ENCODE measurements at places on chromosomes 1 and 21.

DNA sequence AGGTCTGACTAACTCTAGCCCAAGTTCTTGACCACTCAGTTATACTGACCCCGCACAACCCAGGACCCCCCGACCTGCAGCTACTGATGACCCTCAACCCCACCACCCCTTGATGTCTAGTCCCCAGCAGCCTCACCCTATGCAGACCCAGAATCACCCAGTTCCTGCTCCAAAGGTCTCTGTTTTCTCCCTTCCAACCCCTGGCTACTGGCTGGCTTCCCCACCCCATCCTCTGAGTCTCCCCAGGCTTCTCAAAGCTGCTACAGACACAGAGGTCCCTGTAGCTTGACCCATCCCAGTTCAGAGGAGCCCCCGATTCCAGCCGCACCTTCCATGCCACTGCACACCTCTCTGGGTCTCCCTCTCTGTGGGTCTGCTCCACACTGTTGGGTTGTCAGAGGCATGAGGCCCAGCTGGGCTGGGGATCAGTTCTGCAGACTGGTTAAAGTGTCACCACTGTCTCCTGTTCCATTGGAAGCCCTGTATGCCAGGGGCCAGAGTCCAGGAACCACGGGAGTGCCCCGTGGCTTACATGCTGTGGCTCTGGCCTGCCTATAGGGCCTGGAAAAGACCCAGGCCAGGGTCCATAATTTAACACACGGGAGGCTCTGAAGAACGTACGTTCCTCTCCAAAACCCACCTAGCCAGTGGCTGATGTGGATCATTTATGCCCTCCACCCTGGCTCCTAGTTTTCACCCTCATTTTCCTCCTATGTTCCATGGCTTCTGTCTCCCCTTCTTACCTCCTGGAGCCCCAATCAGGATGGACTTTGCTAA is 497 bp downstream of the PKLR start:
- DNase-seq = no peak

GRCh38 chr1:78088015-78088414 is 42.2 kb downstream of the GIPC2 start:
- DNase-seq = no peak

DNA sequence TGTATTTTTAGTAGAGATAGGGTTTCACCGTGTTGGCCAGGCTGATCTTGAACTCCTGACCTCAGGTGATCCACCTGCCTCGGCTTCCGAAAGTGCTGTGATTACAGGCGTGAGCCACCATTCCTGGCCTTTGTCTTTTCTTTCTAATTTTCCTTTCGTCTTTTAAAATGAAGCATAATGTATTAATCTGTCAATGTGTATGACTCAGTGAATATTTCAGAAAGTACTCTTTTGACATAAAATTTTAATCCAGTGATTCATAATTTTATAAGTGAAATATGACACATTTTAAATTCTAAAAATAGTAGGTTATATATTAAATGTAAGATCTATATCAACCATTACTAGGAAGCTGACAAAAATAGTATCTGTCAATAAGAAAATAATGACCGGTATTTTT is 1059.0 kb upstream of the PRMT6 start:
- DNase-seq = no peak

DNA sequence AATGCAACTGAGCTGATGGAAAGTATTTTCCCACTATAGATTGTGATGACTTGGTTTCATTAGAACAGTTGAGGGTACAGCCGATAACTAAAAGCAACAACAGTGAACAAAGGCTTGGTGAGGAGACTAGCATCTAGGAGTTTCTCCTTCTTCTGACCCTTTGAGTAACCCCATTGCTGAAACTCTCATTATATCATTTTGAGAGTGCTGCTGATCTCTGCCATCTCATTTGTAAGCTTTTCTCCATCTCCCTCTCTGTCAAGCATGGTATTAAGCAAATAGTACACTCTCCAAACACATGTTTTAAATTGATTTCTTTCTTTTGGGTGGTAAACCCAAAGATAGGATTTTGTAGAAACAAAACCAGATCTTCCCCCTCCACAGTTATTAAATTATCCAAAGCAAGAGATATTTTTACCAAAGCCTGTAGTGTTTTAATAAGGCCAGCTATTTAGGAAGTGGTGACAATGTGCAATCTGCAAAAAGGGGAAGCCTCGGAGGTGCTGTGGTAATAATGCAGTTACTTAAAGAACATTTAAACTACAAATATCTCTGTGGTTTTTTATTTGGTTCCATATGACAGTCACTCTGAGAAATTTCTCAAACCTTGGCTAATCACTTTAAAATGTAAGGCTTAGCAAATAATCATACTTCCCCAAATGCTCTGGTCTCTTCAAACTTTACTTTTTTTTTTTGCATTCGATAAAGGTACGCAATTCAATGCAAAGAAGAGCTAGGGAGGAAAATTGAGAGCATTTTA is 287.5 kb downstream of the HLX start:
- no peak for DNase-seq

GRCh38 chr1:20185834-20186782 is at the start of the genes PLA2G2C and UBXN10:
Gene PLA2G2C (minus strand): TSS chr1:20186518. CDS start chr1:20177363, 9,155 bp downstream.
Gene UBXN10 (plus strand): TSS chr1:20186096. CDS start chr1:20190562, 4,466 bp downstream.
- DNase-seq = no peak

- peak; percentile 12 for DNase-seq
Measured at GRCh38 chr1:226438007-226438406, 30.1 kb upstream of the PARP1 start.

- no peak for DNase-seq
Measured at GRCh38 chr1:167701510-167701909, 20.3 kb upstream of the MPZL1 start.

GRCh38 chr1:209866201-209866600 is 38.4 kb downstream of the UTP25 start:
- no peak for DNase-seq

GRCh38 chr21:39625211-39625895 is 12.6 kb downstream of the B3GALT5 start:
- no peak for DNase-seq

DNA sequence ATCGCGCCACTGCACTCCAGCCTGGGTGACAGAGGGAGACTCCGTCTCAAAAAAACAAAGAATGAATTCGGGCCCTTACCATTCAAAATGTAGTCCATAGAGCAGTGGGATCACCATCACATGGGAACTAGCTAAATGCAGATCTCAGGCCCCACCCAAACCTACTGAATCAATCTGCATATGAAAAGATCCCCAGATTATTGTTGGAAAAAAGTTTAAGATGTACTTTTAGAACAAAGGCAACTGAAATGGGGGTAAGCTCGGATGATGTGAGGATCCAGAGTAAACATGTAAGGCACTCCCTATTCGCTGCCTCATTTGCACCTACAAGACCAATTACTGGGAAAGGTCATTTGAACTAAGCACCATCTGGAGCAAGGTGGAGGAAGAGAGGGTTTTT is 803 bp upstream of the FLAD1 start:
- DNase-seq = no peak

GRCh38 chr1:246153796-246154212 is 353.3 kb downstream of the SMYD3 start:
- peak; percentile 9 for DNase-seq

DNA sequence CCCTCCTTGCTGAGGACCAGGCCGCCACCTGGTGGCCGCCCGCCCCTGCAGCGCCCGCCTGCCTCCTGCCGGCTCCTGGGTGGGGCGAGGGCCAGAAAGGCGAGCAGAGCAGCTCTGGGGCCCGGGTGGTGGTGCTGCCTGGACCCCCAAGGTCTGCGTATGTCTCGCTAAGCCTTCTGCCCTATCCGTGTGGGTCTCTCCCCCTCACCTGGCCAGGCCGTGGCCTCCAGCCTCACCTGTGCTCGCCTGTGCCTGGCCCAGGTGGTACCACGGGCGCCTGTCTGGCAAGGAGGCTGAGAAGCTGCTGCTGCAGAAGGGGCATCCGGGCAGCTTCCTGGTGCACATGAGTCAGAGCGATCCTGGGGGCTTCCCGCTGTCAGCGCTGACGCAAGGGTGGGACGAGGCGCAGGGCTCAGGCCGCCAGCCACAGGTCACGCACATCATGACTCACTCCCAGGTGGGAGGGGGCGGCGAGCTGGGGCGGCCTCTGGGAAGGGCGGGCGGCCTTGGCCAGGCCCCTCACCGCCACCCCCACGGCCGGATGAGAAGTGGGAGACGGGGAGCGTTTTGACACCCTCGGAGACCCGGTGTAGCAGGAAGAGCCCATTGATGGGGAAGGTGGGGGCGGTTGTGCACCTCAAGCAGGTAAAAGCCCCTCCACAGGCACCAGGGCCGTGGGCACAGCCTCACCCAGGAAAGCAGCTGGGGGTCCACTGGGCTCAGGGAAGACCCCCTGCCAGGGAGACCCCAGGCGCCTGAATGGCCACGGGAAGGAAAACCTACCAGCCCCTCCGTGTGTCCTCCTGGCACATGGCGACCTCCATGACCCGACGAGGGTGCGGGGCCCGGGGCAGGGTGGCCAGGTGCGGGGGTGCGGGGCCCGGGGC is 9.9 kb downstream of the RNF223 start:
- DNase-seq = peak; percentile 65

GRCh38 chr1:23168079-23168444 is 594 bp downstream of the LUZP1 start:
- no peak for DNase-seq

DNA sequence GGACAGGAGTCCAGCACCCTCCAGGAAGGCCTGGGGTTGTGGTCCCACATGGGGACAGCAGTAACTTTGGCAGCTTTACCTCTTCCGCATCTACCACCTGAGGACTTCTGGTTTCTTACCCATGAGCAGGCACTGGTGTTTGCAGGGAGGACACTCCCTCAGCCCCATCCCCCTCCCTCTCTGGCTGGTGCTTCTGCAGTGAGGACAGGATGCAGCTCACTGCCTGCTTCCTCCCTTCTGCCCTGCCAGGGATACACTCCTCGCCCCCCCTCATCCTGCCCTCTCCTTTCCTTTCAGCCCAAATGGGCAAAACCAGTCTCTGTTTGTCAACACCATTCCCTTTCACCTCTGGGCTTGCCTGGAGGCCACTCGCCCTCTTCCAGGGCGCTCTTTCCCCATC is 62.4 kb downstream of the KIRREL1 start:
- DNase-seq = no peak

DNA sequence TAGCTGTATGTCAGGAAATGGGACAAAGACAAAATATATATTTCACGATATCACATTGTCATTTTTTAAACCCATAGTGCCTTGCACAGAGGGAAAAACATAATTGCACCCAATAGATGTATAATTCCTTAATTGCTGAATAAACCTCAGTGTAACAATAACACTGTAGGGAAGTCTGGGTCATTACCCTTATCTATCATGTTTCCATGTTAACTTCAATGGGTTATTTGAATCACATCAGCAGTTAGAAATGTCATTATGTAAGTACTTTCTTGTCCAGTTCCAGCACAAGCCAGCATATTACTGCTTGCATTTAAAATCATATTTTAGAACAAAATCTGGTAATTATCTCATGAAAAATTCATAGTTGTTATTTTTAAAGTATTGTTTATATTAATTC is 222.7 kb downstream of the HMCN1 start:
- DNase-seq = no peak

GRCh38 chr1:209880031-209880430 is 52.3 kb downstream of the UTP25 start:
- no peak for DNase-seq

GRCh38 chr1:246069581-246069980 is 437.5 kb downstream of the SMYD3 start:
- no peak for DNase-seq

GRCh38 chr21:35070436-35070835 is 21.3 kb upstream of the RUNX1 start:
- DNase-seq = no peak

GRCh38 chr1:216847397-216848036 is 124.3 kb upstream of the ESRRG start:
- no peak for DNase-seq

DNA sequence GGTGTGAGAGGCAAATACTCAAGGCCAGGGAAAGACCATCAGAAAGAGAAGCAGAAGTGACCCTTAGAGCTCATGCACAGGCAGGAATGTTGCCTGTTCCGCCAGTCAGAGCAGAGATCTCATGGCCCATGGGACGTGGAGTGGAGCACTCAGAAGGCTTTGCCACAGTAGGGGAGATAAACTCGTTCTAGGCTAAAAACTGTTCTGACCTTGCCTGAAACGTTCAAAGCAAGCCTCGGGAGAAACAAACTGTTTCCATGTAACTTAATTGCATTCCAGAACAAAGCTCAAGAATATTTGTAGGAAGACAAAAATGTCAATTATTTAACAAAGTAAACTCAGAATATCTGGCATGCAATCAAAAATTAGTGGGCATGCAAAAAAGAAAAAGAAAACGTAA is 20.7 kb upstream of the SLC19A1 start:
- DNase-seq = no peak

DNA sequence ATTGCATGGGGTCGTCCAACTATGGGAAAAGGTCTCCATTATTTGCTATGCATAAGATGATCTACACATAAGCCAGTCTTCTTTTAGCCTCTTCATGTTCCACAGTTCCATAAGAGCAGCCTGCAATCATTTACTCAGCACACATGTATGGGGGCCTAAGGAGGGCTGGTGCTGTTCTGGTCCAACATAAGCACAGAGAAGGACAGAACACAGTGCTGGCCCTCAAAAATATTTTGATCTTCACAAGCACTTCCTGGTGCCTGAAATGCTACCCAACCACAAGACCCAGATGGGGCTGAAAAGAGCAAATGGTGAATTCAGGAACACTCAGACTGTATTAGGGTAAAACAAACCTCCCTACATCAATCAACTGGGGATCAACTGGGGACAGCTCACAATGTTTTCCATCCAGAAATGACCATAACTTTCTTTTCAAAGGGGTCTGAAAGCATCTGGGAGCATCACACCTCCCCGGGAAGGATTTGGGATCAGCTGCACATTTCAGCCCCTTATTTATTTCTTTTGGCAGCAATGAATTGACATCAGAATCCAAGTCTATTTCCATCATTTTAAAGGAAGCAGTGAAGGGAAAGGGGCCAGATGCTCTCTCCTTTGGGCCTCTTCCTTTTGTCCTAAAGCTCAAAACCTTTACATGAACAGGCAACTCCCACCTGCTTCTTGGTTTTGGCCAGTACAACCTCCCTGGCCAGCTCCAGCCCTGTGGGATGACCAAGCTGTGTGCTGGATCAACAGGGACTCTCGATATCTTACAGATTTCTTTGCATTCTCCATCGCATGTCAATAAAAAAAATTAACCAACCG is 45.7 kb downstream of the KCNN3 start:
- DNase-seq = no peak

- peak; percentile 16 for DNase-seq
Measured at GRCh38 chr1:33547576-33547975, 75.1 kb downstream of the ZSCAN20 start.

- DNase-seq = no peak
Measured at GRCh38 chr1:225868631-225869330, 13.4 kb downstream of the TMEM63A start.

- DNase-seq = no peak
Measured at GRCh38 chr1:35592991-35593769, 20.1 kb downstream of the TFAP2E start.

GRCh38 chr1:167344112-167344511 is 123.4 kb downstream of the POU2F1 start:
- no peak for DNase-seq

DNA sequence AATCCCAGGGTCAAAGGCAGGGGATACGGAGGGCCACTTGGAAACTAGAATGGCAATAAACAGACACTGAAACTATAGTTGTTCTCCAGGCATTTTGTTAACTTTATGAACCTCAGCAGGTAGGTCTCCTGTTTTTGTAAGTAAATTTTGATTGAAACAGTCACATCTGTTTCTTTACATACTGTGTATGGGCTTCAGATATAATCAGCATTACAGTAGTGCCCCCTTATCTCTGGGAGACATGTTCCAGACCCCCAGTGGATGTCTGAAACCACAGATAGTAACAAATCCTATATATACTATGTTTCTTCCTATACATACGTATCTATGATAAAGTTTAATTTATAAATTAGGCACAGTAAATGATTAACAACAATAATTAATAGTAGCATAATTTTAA is 11.5 kb downstream of the STIL start:
- DNase-seq = no peak

- DNase-seq = no peak
Measured at GRCh38 chr1:3879787-3880428, 20.2 kb downstream of the C1orf174 start.
